ENCODE measurements at places on chromosomes 12 and 14.

GRCh38 chr14:81277096-81277495 is 56.3 kb upstream of the GTF2A1 start:
- no peak for DNase-seq

- DNase-seq, result no peak
These were observed 33.9 kb downstream of the SLC35F4 start for GRCh38 chr14:57831981-57832380.

- DNase-seq, result no peak
These were observed 136.7 kb upstream of the LRIG3 start for GRCh38 chr12:59056966-59057365.

DNA sequence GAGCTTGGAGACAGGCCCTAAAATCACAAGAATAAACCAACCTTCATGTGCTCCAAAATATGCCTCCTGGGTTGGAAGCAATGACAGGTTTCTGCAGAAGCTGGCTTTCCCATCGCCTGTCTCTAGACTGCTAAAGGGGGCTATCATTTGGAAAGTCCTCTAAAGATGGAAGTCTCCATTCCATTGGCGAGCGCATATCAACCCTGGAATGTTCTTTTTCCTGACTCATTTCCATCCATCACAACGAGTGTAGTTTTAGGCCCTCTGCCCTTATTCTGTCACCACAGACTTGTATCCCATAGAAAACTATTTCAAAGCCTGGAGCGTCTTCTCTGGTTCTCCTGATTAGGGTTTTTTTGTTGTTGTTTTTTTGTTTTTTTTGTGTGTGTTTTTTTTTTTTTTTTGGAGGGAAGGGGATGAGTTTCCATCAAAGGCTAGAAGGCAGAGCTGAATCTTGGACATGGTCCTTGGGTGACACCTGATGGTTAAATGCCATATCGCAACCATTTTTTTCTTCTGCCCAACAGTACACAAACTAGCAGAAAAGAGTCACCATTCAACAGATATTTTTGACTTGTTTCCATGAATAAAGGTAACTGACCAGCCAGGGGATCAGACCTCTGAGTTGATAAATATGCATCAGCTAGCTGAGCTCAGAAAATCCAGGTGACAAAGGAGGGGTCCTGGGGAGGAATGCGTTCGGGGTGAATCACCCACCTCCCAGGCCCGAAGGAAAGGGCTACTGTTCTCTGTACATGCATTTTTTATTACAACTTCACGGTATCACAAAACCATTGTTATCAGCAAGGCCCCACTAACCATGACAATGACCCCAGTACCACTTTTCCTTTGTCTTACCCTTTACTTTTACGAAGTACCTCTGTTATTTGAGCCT is 40.5 kb downstream of the KCNA5 start:
- DNase-seq, result no peak

DNA sequence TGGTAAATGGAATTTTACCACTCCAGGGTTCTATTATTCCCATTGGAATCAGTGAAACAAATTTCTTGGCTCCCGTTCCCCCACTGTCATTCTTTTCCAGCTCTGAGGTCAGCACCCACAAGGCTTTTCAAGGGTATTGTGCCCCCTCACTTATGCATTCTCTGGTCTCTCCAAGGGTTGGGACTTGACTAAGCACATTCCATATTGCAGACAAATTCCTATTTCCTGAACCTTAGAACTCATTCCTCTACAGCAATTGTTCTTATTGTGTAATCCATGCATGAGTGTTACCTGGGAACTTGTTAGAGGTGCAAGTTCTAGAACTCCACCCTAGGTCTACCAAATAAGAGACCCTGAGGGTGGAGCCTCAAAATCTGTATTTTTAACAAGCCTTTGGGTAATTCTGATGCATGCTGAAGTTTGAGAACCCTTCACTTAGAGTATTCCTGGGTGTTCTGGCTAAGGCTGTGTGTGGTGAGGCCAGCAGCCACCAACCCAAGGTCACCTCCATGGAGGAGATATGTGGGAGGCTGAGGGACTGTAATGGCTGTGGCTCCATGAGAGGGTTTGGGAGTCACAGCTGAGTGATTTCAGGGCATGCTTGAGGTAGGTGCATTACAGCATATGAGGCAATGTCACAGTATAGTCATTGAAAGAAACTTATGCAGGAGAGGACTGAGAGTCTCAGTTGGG is 150.9 kb downstream of the TTC6 start:
- DNase-seq, result no peak

- no peak for DNase-seq
These were observed 31.9 kb downstream of the GUCY2C start for GRCh38 chr12:14664434-14665023.

All from activated naive CD4-positive, alpha-beta T cell treated with anti-CD3 and anti-CD28 coated beads, Interleukin-2, amount 50 U/mL, for 16 hours (primary cell).